ENCODE measurements at places on chromosomes 16 and 17.

GRCh38 chr17:81458628-81459027 lies 54.0 kb downstream of the ACTG1 start:
- peak; percentile 81 for DNase-seq

GRCh38 chr16:55981557-55981956 lies 106.4 kb upstream of the CES5A start:
- no peak for DNase-seq

DNA sequence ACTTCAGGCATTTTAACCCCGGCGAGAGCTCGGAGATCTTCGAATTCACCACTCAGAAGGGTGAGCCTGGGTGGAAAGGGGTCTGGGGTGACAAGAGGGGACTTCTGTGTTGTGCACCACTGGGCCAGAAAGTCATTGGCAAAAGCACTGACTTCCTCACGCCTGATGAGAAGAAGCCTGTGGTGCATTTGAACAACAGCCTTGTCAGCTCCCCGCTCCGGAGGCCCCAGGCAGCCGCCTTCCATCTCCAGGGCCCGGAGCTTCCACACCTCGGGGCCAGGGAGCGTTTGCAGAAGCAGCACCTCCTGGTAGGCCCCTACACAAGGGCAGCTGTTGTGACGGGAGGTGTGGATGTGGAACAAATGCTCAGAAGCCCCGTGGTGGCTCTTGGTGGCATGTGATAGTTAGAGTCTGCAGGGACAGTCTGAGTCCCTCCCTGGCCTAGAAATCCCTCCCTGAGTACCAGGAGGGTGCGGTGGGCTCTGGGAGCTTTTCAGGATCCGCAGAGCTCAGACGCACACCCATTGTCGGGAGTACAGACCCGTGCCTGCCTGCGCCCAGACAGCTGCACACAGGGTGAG lies 9.7 kb downstream of the CACNG1 start:
- DNase-seq, result no peak

DNA sequence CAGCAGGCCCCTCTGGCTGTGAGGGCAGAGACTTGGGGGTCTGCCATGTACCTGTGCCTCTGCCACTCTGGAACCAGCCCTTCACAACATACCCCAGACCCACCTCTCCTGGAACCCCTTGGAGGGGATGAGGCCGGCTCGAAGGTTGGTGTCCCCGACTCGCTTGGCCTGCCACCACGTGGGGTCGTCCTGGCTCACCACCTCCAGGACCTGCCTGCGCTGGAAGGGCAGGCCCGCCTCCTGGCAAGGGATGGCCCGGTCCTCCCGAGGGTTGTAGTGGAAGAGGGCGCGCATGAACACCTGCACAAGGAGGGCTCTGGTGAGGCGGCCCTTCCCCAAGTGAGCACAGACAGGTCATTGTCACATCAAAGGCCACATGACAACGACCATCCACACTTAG lies 12.2 kb downstream of the MPP3 start:
- DNase-seq, result no peak

DNA sequence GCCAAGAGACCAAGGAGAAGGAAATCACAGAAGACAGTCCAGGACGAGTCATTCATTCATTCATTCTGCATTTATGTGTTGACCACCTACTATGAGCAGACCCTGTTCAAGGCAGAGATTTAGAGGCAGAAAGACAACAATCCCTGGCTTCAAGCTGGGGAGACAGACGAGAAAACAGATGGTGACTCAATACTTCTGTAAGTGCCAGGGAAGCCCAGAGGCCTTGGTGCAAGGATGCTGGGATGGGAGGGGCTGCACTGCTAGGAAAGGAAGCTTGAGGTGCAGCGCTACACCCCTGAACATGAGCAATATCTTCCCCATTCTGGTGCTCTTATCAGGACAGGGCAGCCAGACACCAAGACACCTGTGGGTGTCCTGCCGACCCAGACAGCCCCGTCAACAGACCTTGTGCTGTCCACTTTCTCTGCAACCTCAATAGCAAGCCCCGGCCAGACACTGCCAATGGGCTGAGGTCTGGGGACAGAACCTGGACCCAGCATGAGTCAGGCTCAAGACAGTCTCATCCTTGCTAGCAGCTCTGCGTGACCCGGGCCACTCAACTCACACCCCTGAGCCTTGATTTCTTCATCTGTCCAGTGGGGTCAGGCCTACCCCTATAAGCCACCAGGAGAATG lies 163.5 kb downstream of the COPRS start:
- DNase-seq, result no peak

GRCh38 chr16:29974291-29975133 lies 844 bp downstream of the TAOK2 start:
- peak; percentile 71 for DNase-seq

- DNase-seq, result peak; percentile 84
Measured at GRCh38 chr17:42779936-42780850, at the start of gene WNK4. WNK4 (plus strand) TSS chr17:42780610; CDS start chr17:42780699, 89 bp downstream.

- DNase-seq, result no peak
Measured at GRCh38 chr16:21338537-21339268, 60.6 kb upstream of the CRYM start.

DNA sequence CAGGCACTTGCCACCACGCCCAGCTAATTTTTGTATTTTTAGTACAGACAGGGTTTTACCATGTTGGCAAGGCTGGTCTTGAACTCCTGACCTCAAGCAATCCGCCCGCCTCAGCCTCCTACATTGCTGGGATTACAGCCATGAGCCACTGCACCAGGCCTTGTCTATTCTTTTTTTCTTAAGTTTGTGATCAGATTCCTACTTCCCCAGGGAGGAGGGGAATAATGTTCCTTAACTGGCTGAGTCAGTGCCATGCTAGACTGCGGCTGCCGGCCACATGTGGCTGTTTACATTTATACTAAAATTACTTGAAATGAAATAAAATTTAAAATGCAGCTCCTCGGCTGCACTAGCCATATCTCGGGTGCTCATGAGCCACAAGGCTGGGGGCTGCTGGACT lies 27.8 kb upstream of the USP36 start:
- no peak for DNase-seq

DNA sequence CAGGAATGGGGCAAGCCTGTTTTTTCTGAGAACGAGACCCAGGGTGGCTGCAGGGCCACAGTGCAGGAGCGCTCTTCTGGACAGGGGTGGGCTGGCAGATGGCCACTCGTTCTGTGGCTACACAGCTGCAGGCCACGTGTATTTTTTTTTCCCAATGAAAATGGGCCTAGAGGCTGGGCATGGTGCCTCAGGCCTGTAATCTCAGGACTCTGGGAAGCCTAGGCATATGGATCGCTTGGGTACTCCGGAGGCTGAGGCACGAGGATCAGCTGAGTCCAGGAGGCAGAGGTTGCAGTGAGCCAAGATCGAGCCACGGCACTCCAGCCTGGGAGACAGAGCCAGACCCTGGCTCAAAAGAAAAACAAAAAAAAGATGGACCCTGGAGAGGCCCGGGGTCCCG lies 6.8 kb downstream of the UNKL start:
- no peak for DNase-seq

DNA sequence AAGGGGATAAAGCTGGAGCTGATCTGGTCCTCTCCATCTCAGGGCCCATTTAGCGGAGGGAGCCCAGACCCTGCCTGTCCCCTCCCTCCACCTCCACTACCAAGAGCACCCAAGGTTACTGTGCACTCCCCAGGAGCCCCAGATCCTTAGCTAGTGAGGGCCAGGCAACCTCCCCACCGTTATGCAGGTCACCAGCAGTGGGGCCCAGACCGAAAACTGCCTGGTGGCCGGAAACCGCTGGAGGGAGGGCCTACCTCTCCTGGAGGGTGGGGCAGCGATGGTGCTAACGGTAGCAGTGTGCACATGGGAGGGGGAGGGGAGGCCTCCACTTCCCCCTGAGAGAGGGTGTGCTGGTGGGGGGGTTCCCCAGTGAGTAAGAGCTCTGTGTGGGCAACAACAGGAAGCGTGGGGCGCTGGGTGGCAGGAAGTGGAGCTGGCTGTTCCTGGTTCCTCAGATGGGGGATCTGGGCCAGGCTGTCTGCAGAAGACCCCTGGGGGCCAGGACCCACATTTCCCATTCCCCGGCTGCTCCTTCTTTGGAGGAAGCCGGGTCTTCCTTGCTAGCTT lies 4.4 kb downstream of the FMNL1 start:
- DNase-seq, result peak; percentile 94
